Gastrocnemius medialis (tissue), 4 donors: ENCODE measurements at places on chromosomes 3 and 15. TPM values are rescaled to one million over a fixed set of nuclear protein-coding genes. Genes with fewer than 3 reads are reported as not detected.

DNA sequence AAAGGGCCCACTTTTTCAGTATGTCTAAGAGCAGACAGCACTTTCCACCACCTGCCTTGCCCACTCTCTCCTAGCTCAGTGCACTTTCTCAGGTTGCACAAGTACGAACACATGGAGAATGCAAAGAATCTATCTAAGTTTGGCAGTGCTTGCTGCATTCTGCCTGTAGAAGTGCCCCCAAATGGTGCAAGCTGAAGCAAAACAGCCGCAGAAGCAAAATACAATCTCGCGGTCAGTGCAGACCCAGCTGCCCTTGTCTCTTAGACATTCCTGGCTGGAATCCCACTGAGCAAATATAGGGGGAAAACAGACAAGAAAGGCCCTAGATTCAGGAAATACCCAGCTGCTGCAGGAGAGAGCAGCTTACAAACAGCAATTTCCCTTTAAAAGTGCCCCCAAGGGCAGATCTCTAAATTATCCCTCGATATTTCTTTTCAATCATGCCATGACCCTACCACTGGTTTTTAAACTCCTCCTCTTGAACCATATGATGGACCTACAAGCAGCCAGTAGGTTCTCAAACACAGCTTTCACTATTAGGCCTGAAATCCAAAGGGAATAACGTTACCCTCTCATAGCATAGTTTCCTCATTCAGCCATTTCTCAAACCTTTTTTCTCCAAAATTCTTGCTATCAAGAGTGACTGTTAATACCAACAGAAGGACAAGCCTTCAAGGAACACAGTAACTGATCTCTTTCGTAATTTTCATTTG lies 67.0 kb downstream of the TNIK start:
- no peaks in the 10 kb centered on the region for H3K27me3 ChIP-seq
- no peaks in the 10 kb centered on the region for H3K36me3 ChIP-seq
- peaks cover 55% of the 10 kb centered on the region for H3K4me1 ChIP-seq
- DNase-seq: no peak
- peak overlapping the region; percentile 57 for H3K27ac ChIP-seq

DNA sequence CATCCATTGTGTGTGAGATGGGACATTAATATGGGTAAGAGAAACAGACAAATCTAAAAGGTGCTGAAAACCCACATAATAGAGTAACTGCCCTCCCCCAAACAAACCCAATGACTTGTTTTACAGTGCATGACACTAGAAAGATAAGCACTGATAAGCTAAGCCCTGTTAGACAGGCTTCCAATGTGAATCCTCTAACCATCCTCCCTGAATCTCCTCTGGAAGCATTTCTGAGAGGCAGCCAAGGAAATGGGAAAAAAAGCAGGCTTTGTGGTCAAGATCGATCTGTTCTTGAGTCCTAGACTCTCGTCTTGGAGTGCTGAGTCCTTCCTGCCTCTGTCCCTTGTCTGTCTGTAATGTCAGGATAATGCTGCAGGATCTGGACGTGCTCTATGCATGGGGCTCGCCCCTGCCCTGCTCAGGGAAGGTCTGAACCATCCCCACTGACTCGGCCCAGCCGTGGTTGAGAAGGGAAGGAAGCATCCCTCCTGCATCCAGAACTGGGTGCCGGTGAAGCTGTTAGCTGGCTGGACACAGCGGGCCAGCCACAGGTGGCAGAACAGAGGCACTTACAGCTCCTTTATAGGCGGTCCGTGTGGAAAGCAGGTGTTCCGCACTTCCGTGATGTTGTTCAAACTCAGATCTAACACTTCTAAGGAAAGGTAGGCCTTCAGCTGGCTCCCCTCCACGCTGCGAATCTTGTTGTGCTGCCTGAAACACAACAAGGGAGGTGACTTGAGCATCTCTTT lies 84.1 kb downstream of the LRIG1 start:
- H3K4me1 ChIP-seq: peaks cover 66% of the 10 kb centered on the region
- no peak for DNase-seq
- H3K27ac ChIP-seq: peak overlapping the region; percentile 70
- no peaks in the 10 kb centered on the region for H3K27me3 ChIP-seq
- H3K4me3 ChIP-seq: no peak overlapping the region

GRCh38 chr3:107753494-107753893 lies 230.7 kb downstream of the BBX start:
- DNase-seq: no peak
- H3K27ac ChIP-seq: no peak overlapping the region
- no peaks in the 10 kb centered on the region for H3K4me1 ChIP-seq
- no peaks in the 10 kb centered on the region for H3K36me3 ChIP-seq
- no peak overlapping the region for H3K4me3 ChIP-seq

- H3K4me3 ChIP-seq: no peak overlapping the region
- DNase-seq: no peak
- H3K36me3 ChIP-seq: no peaks in the 10 kb centered on the region
- no peaks in the 10 kb centered on the region for H3K27me3 ChIP-seq
- H3K27ac ChIP-seq: no peak overlapping the region
Measured at GRCh38 chr3:63242124-63242523, 36.0 kb upstream of the SYNPR start.

PDZRN3 gene
- 9.1 TPM for total RNA-seq
